ENCODE measurements at places on chromosomes 2 and 18.

DNA sequence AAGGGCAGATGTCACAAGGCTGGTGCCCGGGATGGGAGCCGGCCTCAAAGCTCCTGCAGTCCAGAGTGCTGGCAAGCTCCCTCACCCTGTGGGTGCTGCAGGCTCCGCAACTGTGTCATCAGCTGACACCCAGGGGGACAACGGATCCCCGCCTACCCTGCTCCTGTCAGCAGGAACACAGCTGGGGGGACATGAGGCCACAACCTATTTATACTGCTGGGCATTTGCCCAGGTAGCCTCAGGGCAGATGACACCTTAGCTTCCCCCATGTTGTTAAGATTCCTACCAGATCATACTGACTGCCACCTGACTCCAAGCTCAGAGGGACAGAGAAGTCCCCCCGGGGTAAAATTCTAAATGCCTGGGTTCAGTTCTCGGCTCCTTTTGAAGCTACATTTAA, 1.2 kb downstream of the ANKRD23 start:
- DNase-seq = no peak

DNA sequence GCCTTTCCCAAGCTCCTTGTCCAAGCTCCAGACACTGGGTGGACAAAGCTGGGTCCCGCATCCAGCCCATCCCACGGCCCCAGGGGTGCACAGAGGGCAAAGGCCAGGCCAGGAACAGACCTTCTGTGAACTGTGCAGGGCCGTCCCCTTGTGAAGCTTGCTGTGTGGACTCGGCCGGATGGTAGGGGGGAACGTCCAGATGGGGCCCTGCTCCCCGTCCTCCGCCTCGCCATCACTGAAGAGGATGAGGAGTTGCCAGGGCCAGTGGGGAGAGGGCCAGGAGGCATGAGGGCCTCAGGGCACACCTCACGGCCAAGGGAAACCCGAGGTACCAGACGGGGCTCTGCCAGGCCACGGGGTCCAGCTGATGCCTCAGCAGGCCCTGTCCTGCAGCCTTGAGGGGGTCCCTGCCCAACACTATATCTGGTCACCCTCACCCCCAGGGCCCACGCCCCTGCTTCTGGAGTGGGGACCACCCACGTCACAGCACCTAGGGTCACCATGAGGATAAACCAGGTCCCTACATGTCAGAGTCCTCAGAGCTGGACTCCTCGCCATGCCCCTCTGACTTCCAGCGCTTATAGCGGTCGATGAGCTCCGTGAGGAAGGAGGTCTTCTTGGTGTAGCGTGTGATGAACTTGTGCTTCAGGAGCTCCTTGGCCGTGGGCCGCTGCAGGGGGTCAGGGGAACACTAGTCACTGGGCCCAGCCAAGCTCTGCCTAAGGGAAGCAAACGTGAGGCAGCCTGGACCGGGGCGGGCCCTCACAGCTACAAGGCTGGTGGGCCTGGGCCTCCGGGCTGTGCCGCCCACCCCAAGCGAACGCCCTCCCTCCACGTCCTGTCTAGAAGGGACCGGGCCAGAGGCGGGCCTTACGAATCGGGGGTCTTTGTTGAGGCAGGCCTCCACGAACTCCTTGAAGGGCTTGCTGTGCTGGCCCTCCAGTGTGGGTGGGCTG, 10.0 kb downstream of the STK25 start:
- no peak for DNase-seq

DNA sequence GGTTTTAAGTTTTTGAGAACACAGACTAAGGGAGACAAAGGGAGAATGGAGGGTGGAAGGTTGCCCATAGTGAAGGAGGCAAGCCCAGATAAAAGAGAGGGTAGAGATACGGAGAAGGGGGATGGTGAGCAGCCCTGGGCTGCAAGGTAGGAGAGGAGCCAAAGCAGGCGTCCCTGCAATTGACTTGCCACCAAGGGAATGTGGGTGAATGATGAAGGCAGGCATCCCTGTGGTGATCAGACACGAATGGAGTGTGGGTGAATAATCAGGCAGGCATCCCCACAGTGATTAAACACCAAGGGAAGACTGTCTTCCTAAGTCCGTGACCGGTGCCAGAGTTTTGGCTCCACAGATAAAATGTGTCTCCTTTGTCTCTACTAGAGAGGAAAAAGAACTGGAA, 16.5 kb upstream of the ALPK2 start:
- DNase-seq = no peak

DNA sequence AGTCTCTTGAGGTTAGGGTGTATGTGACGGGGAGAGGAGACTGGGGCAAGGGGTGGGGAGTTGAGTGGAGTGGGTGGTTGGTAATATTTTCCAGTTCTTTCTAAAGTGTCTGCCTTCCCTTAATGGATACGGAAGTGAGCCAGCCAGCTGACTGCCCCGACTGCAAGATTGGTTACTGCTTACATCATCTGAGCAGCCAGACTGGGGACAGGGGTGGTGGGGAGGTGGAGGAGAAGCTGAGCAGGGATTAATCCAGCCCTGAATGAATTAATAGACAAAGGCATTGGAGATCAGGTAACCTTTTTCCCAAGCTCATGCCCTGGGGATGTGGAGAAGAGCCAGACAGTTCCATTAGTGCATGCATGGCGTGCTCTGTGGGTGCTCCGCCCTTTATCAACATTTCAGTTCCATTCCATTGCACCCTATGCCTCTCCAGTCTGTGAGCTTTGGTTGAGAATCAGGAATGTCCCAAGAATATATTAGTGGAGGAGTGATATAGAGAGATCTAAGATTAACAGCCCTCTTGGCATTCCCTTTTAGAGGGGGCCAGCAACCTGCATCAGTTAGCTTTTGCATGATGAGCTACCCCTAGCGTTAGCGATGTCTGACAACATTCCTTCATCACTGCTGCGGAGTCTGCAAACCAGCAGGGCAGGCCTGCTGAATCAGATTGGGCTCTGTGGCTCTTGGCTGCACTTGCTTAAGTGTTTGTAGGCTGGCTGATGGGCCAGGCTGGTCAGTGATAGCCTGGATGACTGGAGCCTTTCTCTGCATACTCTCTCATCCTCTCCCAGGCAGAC, 67.4 kb downstream of the TNP1 start:
- no peak for DNase-seq

DNA sequence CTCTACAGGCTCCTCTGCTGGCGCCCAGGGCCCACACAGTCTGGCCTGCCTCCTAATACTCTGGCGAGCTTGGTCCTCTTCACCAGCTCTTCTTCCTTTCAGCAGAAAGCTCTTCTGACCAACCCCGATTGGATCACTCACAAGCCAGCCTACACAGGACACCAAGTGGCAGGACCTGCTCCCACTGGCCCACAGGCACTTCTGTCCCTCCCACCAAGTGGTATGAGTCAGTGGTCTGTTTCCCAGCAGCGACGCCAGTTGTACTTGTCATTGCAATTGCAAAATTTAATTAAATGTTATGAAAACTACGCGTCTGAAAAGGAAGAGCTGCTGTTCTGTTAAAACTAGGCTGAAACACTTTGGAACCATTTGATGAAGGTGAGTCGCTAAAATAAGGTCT, 46.7 kb downstream of the NDUFA10 start:
- DNase-seq = no peak

DNA sequence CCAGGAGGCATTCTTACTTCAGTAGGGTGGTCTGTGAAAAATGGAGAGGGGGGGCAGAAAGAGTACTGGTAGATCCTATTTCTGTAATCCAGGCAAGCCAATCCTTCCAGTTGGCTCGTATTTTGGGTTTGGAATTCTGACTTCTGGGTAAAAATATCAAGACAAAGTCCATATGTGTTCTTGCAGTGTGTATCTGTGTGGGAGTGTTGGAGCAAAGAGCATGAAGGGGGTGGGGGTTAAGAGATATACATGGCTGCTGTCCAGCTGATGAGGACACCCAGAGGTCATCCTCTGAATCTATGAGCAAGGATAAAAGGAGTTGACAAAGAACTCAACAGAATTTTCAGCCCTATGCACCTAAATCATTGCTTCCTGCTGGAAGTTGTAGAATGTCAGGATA, 375.8 kb upstream of the PIK3C3 start:
- DNase-seq = no peak

DNA sequence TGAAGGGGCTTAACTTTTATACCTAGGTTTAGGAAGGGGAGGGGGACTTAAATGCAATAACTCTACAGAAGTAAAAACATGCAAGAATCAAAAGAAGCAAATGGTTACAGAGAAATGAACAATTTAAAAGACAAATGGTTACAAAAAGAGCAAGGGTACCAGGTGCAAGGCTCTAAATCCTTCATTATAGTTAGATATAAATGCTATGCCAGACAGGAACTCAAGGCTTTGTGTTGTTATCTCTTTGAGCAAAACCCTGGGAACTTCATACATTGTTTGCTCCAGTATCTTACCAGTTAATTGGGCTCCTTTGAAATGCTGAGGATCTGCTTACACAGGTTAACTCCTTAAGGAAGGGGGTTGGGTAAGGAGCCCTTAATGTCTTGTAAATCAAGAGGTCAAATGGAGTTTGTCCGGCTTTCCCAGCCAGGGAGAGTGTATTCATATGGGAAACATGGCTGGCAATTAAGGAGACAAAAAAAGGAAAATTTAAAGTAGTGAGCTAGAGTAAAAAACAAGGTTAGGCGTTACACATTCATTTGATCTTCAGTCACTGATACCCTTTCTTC, 347.5 kb downstream of the CELF4 start:
- no peak for DNase-seq

DNA sequence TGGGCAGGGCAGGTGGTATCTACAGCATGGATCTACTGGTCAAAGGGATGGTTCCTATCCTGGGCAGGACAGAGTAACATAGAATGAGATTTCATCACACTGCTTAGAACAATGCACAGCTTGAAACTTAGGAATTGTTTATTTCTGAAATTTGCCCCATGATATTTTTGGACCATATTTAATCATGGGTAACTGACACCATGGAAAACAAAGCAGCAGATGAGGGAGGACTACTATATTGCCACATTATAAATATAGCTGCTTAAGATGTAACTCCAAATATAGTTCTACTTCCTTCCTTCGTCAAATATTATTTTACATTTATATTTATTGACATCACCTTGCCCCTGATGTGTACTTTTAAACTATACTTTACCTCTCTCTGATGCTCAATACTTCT, 254.7 kb downstream of the PTPRM start:
- DNase-seq = no peak

- no peak for DNase-seq
Observed at GRCh38 chr2:98472132-98472650, 27.5 kb downstream of the INPP4A start.

- no peak for DNase-seq
Observed at GRCh38 chr2:3044587-3045317, 332.9 kb downstream of the EIPR1 start.

DNA sequence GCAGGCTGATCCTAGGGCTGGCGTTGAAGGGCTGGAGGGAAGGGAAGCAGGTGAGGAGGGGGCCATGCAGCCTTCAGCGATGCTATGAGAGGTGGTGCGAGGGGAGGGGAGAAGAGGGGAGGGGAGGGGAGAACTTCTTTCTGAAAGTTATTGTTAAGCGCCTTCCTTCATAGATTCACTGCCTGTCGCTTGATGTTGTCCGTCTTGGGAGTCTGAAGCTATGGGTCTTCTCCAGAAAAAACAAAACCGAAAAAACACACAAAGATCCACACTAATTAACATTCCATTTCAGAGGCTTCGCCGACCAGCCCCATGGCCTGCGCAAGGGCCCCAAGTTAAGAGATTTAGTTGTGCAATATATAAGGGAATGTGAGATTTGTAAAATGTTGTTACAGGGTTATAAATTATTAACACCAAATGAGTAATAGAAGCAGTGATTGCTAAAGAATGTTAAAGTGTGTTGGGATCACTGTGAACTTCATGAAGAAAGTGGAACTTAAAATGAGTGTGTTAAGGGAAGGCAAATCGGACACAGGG, 758 bp downstream of the CFAP221 start:
- DNase-seq = no peak

- DNase-seq = no peak
Observed at GRCh38 chr2:4903656-4904348, 788.4 kb upstream of the SOX11 start.

DNA sequence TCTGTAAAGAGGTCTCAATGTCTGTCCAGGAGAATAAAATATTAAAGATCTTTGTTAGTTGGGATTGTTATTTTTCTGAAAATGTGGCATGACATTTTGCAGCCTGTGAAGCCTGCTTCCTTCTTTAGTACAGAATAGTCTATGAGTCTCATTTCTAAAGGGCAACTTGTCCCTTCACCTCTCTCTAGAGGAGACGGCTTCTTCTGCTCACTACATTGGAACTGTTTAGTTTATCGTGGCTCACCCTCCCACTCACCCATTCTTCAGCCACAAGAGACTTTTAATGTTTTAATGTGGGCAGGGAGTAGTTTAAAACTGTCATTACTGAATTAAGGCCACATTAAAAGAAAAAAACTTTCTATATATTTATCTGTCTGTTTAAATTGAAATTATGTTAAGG, 161.0 kb downstream of the BARD1 start:
- no peak for DNase-seq

- DNase-seq = no peak
Observed at GRCh38 chr2:33363325-33364298, 112.8 kb upstream of the RASGRP3 start.

GRCh38 chr2:216690853-216691741, 4.3 kb downstream of the IGFBP5 start:
- DNase-seq = no peak

- DNase-seq = no peak
Observed at GRCh38 chr2:20803226-20803682, 19.6 kb downstream of the LDAH start.

GRCh38 chr2:25454824-25455611, 113.3 kb upstream of the DNMT3A start:
- DNase-seq = no peak

GRCh38 chr2:1707771-1708418, 36.4 kb downstream of the PXDN start:
- no peak for DNase-seq

GRCh38 chr2:181077128-181077709, 96.8 kb downstream of the UBE2E3 start:
- peak; percentile 3 for DNase-seq

- no peak for DNase-seq
Observed at GRCh38 chr18:42446195-42446594, 491.2 kb downstream of the PIK3C3 start.

DNA sequence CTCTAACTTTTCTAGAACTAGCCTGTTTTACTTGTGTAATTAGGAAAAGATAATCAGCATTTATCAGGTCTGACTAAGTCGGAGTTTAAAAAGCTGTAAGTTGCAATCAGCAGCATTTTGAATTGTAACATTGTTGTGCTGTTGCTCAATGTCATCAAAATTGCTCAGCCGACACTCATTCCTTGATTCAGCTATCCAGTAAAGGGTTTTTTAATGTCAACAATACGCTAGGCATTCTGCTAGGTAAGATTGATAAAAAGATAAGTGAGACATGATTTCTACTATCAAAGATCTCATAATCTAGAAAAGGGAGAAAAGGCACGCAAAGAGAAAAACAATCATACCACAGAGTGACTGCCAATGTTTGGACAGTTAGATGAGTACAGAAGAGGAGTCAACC, 327.1 kb upstream of the CDH2 start:
- DNase-seq = no peak

- no peak for DNase-seq
Observed at GRCh38 chr2:108293850-108294249, 5.2 kb downstream of the SULT1C2 start.

GRCh38 chr2:44671916-44672315, 269.6 kb upstream of the SIX3 start:
- DNase-seq = no peak

- no peak for DNase-seq
Observed at GRCh38 chr2:2826621-2827020, 495.5 kb upstream of the MYT1L start.
